Fibroblast of the conjunctiva (primary cell): ENCODE measurements at places on chromosomes 11 and 22.
A peak's percentile ranks its signal among the peaks of the same experiment; 100 is the strongest.

DNA sequence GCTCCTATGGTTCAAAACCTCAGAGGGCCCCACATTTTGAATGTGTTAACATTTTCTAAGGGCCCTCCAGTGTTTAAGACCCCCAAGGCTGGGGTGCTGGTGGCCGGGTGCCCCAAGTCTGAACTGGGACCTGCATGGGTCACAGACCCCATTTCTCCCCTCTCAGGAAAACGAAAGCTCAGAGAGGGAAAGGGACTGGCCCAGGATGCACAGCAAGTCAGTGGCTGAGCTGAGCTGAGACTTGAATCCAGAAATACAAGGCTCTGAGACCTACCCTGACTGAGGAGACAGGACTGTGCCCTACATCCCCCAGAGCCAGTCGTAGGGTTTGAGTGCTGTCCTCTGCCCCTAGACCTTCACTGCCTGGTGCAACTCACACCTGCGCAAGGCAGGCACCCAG, 4.2 kb downstream of the ACTN3 start:
- DNase-seq: no peak

DNA sequence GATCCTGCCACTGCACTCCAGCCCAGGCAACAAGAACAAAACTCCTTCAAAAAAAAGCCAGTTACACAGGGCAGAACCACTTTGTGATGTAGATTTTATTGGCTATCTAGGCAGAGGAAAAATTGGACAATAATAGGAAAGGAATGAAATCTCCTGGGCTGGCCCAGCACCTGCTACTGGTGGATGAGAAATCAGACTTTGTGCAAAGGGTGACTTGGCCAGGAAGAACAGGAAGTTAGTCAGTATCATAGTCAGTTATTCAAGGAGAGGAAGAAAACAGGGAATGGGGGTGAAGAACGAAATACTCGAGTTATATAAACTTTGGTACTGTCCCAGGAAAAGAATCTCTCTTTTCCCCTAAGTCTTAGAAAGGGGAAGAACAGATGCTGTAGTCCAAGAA, 11.0 kb upstream of the SPTBN2 start:
- DNase-seq: no peak

DNA sequence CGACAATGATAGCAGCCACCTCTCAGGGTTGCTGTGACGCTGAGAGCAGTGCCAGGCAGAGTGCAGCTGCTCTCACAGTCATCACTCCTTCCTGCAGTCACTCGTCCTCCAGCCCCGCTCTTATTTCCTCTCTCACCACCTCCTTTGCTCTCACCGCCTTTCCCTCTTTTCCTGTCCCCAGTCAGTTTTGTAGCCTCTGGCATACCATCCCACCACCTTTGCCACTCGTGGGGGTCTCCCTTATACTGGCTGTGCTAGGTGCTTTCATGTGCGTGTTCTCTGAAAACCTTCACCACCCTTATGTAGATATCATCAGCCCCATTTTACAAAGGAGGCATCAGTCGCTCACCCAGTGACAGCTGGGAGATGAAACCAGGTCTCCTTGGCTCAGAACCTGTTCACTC, 19.3 kb upstream of the ST3GAL4 start:
- DNase-seq: no peak

DNA sequence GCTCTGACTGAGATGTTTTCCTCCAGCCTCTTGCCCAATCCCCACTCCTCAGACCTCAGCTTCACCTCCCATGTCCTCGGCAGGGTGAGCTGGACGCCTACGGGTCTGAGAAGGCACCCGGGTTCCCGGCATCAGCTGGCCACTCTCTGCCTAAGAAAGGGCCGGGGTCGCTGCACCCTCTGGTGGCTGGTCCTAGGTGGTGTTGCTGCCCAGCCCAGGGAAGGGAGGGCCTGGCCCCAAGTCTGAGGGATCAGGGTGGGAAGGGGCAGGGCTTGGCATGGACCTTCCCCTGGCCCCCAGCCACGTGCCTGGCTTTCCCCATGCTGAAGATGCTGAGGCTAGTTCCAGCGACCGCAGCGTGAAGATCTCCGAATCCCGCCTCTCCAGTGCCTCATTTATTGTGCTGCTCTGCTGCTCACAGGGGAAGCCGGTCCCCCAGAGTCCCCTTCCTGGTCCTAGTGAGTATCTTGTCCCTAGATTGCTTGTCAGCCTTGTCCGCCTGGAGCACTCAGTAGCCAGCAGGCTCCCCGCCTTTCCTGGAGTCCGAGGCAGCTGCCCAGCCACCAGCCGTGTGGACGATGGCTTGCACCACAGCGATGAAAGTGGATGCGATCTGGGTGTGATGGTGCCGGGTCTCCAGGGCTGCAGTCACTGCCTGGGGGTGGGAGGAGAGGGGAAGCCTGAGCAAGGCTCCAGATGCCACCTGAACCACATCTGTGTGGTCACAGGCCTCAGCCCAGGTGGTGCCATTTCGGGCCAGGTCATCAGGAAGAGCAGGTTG, 2.9 kb upstream of the GGT5 start:
- DNase-seq: peak; percentile 98

GRCh38 chr22:32164075-32164860, 5.2 kb upstream of the C22orf42 start:
- DNase-seq: no peak

DNA sequence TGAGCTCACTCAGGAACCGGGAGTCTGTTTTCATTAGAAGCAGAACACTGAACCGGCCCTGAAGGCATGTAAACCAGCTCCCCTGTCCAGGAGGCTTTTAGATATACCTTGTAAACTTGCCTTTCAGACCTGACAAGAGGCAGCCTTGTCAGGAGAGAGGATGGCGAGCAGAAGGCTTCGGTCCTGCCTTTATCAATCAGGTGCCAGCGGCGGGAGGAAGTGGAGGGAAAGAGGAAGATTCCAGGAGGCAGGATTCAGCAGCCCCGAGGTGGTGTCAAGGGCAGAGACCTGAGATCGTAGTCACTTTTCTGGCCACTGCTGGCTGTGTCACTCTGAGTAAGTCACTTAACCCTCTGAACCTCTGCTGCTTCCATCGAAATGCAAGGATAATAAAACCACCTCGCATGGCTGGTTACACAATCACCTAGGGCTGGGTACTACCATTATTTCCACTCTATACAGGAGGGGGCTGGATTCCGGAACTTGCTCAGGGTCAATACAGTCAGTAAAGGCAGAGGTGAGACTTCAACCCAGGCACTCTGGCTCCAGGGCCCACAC, 181.0 kb downstream of the CHST1 start:
- no peak for DNase-seq

- DNase-seq: no peak
These were observed 41.0 kb downstream of the GLYATL1 start for GRCh38 chr11:58980159-58980843.

DNA sequence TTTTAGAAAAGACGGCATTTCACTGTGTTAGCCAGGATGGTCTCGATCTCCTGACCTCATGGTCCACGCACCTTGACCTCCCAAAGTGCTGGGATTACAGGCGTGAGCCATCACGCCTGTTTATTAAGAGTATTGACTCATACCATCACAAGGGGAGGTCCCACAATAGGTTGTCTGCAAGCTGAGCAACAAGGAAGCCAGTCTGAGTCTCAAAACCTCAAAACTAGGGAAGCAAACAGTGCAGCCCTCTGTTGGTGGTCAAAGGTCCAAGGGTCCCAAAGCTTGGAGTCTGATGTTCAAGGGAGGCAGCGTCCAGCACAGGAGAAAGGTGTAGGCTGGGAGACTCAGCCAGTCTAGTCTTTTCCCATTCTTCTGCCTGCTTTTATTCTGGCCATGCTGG, 32.8 kb upstream of the LDLRAD3 start:
- no peak for DNase-seq

DNA sequence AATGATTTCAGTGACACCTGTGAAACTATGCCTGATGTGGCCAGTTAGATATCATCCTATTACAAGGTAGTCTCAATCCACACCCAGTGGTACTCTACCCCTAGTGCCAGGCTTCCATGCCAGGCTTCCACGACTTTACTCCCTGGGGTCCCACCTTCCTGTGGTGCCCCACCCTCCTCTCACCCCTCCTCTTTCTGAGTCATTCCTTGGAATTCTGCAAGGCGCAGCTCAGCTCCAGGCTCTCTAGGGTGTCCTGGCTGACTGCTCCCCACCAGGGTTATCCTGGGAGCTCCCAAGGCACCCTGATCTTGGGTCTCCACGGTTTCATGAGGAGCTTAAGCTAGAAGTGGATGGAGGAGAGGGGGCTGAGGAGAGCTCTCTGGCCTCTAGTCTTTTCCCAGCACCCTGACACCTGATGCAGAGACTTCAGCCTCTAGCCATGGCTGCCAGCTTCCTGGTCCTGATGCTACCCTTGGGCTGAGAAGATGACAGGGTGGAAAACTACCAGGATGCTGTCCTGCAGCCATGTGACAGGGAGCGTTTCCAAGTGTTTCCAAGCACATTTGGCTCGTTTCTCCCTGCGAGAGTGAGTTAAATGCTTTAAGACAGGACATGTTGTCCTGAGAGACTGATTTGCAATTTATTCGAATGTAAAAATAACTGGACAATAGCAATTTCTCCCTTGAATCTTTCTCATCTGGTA, 1461.2 kb downstream of the TBC1D22A start:
- DNase-seq: no peak

DNA sequence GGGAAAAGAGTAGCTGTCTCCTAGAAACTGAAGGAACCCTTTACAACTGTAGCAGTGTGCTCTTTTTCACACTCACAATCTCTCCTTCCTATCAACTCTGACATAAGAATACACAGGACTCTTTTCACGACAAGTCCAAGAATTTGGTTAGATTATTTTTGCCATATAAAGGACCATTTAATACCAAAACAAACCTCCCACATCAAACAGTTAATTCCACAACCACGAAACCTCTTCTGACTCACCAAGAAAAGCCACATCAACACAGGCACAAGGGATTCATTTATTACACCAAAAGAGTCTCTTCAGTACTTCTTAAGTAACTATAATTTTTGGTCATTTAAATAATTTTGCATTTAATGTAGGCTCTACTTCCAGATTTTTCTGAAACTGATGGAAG, 222.6 kb upstream of the PITPNB start:
- no peak for DNase-seq

DNA sequence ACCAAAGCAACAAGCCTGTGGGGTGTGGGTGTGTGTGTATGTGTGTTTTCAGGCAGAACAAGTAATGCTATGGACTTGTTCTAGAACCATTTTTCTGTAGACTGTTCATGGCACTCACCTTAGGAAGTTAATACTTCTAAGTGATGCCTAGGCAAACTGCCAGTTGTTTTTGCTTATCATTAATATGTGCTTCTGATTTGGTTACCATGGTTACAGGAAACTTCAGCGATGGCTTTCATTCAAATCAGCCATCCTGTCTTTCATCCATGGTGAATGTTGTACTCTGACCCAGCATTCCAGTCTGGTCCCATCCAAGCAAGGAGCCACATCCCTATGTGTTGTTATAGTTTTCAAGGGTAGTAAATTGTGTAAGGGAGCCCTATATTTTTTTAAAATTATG, 49.8 kb upstream of the ARHGAP20 start:
- no peak for DNase-seq

GRCh38 chr11:46948378-46949131, 12.0 kb downstream of the CSTPP1 start:
- DNase-seq: peak; percentile 21

DNA sequence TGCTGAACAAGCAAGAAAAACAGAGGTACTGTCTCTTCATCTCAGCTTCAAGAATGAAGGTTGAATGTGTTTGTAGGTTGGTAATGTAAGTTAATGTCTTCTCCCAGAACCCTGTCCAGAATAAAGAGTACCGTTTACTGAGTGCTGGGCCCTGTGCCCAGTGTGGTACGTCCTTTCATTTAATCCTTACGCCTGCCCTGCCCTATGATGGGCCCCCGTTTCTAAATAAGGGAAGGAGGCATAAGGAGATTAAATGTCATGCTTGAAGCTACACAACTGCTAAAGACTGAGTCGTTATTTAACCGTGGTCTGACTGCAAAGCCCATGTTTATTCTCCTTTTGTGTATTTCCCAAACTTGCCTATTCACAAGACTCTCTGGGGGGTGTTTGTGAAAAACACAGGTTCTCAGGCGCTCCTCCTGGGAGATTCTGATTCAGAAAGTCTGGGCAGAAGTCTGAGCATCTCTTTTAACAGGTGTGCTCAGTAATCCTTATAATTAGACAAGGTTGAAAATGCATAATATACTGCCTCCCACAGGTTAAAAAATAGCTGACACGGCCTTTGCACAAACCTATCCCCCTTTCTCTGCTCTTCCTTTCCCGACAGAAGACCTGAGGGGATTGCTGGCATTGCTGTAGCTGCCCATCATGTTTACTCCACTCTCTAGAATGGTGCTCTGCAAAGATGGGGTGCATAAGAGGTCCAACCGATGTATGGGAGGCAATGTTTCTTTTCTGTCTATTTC, 56.3 kb upstream of the ZBTB44 start:
- DNase-seq: no peak

GRCh38 chr22:44314425-44315067, 1.8 kb upstream of the SHISAL1 start:
- no peak for DNase-seq

DNA sequence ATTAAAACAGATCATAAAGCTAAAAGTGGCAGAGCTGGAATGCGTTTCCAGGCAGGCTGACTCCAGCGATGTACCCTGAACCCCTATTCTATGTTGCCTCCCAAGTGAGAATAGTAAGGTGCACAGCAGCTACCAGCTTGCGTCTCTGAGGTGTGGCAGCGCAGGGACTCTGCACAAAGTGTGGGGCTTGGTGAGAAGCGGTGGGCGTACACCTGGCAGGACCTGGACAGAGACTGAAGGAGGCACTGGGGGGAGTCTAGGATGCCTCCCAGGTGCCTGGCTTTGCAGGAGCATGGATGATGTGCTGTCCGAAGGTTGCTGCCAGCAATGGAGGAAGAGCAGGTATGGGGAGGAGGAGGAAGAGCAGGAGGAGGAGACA, 42.9 kb downstream of the AMPD3 start:
- no peak for DNase-seq

GRCh38 chr11:34232807-34233206, 125.0 kb downstream of the ABTB2 start:
- DNase-seq: no peak

DNA sequence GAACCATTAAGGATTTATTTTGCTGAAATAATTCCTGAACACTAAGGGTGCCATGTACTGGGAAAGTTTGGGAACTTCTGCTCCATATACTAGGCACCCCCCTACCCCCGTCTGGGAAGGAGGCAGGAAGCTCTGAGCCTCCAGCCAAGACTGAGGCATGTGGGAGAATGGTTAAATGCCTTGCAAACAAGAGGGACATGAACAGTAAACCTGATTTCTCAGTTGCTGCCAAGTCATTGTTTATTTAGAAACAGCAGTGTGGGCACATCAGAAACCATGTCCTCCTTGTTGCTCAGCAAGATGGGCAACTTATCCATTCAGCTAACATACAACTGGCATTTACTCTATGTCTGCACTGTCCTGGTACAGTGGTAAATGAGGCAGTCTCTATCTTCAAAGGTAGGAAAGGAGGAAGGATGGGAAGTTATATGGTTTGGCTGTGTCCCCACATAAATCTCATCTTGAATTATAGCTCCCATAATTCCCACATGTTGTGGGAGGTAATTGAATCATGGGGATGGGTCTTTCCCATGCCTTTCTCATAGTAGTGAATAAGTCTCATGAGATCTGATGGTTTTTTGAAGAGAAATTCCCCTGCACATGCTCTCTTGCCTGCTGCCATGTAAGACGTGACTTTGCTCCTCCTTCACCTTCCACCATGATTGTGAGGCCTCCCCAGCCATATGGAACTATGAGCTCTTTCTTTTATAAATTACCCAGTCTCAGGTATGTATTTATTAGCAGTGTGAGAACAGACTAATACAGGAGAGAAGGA, 459.1 kb downstream of the MIAT start:
- no peak for DNase-seq
